Osteoblast (primary cell): ENCODE measurements at places on chromosomes 7 and 10.
A peak's percentile ranks its signal among the peaks of the same experiment; 100 is the strongest.

DNA sequence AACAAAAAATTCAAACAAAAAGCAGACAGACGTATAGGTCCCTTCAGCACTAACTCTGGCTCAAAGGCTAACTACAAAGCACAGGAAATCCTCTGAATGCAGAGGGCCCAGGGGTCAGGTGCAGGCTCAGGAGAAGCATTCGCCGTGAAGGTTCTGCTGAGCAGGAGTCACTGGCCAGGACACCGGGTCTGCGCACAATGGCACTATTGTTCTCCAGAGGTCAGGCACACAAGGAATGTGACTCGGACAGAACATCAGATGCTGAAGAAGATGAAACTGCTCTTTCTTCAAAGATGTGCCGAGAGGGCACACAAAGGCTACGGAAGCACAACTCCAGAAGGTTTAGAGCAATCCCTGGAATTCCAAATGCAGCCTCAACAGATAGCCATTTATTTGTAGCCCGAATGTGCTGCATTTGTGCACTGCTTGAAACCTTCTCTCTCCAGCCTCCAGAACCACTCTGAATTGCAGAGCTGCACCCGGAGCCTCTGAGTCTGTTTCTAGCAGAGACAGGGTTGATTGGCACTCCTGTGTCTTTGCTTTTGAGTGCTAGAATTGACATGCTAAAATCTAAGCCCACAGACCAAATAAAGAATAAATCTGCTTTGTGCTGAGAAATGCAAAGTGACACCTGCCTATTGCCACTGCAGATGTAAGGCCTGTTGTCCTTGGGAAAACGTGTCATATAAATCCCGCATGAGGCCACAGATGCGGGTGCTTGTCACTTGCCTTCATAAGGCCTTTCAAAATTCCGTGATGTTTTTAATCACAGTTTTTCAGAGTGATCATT is 85.4 kb upstream of the AFAP1L2 start:
- no peak for DNase-seq

DNA sequence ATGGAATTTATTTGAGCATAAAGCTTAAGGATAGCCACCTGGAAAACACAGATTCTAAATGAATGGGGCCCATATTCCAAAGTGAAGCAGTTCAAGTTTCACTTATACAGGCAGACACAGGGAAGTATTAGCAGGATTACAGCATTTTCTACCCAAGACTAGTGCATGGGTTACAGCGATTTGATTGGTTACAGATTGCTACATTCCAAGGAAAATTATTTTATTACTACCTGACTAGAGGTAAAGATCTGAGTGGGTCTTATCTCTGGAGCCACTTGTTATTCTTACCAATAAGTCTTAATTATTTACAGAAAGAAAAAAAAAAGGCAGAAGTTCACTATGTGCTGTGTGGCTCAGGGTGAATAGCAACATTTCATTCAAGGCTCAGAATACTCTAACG is 87.4 kb upstream of the ITGB1 start:
- DNase-seq: no peak

- DNase-seq: no peak
These were observed 25.0 kb downstream of the IFIT3 start for GRCh38 chr10:89352802-89353201.

GRCh38 chr7:33186192-33186591 is 56.8 kb downstream of the BBS9 start:
- DNase-seq: peak; percentile 88

DNA sequence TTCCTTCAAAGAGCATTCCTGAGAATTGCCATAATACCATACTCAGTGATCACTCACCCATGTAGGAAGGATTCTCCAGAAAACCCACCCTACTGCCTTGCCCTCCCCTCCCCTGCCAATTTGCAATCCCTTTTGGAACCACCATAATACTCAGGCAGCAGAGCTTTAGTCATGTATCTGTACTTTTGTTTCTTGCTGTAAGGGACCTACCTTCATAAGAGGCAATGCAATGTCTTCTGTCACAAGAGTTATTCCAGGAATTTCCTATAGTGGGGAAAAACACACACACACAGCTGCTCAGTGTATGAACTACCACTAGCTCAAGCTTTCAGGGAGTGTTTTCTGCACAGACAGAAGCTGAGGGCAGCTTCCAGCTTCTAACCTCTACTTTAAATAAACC is 67.0 kb downstream of the GSAP start:
- DNase-seq: no peak

GRCh38 chr7:628402-628763 is 98.1 kb upstream of the DNAAF5 start:
- peak; percentile 68 for DNase-seq

GRCh38 chr10:128419466-128420019 is 293.3 kb upstream of the MKI67 start:
- DNase-seq: no peak

DNA sequence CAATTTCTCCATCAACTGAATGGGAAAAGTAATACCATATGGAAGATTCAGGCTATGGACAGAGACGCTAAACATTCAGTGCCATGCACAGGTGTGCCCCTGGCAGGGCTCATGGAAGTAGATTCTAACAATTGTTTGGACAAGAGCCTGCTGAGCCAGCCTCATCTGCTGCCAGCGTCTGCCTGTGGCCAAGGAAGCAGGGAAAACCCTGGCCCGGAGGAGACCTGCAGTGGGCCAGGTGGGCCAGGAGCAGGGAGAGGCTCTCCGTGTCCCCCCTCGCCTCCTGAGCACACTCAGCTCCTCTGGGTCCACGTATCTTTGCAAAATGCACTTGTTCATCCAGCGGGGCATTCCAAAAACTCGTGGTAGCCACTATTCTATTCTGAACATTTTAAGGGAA is 130.1 kb downstream of the TCERG1L start:
- DNase-seq: no peak

- no peak for DNase-seq
These were observed 1.2 kb downstream of the TRDMT1 start for GRCh38 chr10:17200001-17200911.

GRCh38 chr7:3067193-3067592 is 23.5 kb upstream of the CARD11 start:
- DNase-seq: no peak

- DNase-seq: no peak
These were observed 10.5 kb downstream of the SEMA3C start for GRCh38 chr7:80908360-80908797.

- DNase-seq: no peak
These were observed 377.0 kb downstream of the TCERG1L start for GRCh38 chr10:130934293-130935127.

- DNase-seq: peak; percentile 90
These were observed 186.4 kb downstream of the FAM107B start for GRCh38 chr10:14588084-14588937.

DNA sequence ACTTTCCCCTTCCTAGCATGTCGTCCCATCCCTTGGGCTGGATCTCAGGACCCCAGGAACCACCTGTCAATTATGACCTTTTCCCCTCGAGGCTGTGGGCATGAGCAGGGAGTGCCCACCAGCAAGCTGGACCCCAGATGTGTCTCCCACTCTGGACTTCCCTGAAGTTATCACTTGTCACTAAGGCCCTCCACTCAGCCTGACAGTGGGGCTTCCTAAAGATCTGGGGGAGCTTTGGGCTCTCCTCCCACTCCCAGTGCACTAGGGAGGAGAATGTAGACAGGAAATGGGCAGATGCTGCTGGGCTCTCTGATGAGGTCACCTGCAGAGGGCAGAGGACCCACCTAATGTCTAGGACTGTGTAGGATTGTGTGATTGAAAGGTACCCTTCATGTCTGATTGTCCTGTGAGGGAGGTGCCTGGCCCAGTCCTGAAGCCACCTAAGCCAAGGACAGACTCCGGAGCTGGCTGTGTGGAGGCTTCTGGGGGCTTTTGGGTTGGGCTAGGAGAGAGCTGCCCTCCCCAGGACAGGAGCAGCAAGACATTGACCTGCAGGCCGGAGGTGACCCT is 18.7 kb downstream of the MYO1G start:
- peak; percentile 88 for DNase-seq

- peak; percentile 94 for DNase-seq
These were observed 193.2 kb downstream of the MYOF start for GRCh38 chr10:93288679-93289634.

DNA sequence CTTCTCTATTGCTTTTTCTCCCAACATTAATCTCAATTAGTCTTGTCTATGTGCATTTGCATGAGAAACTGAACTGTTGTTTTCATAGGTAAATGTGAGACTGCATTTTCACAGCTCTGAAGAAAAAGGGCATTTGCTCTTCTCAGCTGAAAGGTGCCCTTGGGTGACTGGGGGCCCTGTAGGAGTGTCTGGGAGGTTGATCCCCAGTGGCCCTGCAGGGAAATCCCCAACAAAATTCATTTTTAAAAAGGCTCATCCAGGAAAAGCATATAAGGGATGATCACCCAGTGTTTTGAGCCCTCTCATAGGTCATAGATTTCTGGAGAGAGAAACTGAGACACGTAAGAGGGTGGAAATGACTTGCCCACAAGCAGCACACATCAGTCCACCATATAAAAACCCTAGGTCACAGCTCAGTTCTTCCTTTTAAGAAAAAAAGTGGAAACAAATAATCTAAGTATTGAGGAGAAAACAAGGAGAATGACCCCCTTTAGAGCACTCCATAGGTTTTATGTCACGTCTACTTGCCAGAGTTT is 190.3 kb upstream of the AHR start:
- DNase-seq: no peak

DNA sequence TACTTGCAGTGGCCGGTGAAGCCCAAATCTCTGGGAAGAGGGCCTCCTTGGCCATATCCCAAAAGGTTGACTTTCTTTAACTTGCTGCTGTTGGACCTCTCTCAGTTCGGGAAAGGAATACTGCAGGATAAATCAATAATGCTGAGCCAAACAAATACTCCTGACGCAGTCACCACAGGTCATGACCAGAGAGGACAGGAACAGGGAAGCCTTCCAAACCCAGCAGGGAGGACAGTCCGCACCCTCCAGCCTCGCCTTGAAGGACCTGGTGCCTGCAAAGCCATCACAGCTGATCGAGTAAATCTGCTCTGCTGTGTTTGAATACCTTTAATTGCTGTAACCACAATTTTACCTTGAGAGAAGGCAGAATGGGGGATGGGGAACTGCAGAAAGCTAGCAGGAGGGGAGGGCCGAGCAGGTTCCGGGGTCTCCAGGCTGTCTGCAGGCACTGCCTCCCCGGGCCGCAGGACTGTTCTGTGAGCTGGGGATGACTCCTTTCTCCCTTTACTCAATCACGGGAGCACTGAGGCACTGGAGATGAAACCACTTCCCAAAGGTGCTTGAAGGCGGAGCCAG is 20.8 kb upstream of the INSIG1 start:
- DNase-seq: no peak

- no peak for DNase-seq
These were observed 225.6 kb downstream of the AHR start for GRCh38 chr7:17523813-17524739.

GRCh38 chr7:101173752-101174244 is 6.3 kb downstream of the NAT16 start:
- DNase-seq: peak; percentile 94

DNA sequence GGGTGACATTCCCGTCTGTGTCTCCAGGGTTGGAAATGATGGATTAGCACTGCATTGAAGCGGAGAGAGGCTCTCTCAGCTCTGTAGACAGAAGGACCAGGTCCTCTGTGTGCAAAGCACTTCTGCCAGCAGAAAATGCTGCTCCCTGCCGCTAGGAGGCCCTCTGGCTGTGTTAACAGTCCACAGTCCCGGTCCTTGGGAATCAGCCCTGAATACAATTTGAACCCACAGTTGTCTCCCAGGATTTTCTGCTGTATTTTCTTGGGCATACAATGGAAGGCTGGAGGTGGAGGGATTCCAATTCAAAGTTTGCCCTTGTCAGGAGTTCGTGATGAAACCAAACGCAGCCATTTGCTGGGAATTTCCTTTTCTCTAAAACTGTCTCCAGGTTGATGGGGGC is 205.2 kb downstream of the GLRX3 start:
- DNase-seq: no peak

- DNase-seq: no peak
These were observed 168.3 kb upstream of the RNF32 start for GRCh38 chr7:156472267-156472666.

- no peak for DNase-seq
These were observed 31.2 kb downstream of the PPP2R2D start for GRCh38 chr10:131931981-131932380.

- DNase-seq: peak; percentile 84
These were observed 59.6 kb downstream of the ZRANB1 start for GRCh38 chr10:125001313-125002046.

GRCh38 chr10:112815269-112816032 is 134.6 kb upstream of the TCF7L2 start:
- DNase-seq: peak; percentile 89

DNA sequence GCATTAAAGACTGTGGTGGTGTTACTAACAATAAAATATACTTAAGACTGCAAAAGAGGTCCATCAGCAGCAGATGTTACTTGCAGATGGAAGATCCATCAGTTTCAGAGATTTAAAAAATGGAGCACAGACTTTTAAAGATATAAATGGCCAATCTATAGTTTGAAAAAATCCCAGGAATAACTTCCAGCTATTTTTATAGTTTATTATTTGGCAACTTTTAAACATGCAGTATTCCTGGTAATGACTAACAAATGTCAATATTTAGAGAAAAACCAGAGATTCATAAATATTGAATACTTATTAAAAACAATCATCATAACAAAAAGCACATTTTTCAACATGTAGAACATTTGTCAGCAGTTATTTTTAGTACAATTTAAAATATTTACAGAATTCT is 30.7 kb downstream of the RTKN2 start:
- DNase-seq: no peak

DNA sequence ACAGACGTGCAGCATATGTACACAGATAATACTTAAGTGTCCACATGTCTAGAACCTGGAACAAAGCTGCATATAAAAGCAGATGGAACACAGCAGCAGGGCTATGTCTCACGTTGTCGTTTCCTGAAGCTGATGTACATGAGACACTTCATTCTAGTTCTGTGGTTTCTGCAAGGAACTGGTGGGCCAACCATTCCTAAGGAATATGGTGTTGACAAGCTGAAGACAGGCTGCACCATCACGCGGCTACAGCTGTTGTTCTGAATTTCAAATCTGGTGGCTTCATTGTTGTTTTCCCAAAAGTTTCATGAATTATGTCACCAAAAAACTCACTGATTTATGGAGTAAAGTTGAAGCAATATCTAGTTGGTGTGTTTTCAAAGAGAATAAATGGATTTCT is 33.7 kb downstream of the PRKAG2 start:
- no peak for DNase-seq

GRCh38 chr7:31748084-31748483 is 61.1 kb downstream of the PPP1R17 start:
- DNase-seq: peak; percentile 21
